HS-5 (cell line): ENCODE measurements at places on chromosomes 3 and 15.
A peak's percentile ranks its signal among the peaks of the same experiment; 100 is the strongest.

DNA sequence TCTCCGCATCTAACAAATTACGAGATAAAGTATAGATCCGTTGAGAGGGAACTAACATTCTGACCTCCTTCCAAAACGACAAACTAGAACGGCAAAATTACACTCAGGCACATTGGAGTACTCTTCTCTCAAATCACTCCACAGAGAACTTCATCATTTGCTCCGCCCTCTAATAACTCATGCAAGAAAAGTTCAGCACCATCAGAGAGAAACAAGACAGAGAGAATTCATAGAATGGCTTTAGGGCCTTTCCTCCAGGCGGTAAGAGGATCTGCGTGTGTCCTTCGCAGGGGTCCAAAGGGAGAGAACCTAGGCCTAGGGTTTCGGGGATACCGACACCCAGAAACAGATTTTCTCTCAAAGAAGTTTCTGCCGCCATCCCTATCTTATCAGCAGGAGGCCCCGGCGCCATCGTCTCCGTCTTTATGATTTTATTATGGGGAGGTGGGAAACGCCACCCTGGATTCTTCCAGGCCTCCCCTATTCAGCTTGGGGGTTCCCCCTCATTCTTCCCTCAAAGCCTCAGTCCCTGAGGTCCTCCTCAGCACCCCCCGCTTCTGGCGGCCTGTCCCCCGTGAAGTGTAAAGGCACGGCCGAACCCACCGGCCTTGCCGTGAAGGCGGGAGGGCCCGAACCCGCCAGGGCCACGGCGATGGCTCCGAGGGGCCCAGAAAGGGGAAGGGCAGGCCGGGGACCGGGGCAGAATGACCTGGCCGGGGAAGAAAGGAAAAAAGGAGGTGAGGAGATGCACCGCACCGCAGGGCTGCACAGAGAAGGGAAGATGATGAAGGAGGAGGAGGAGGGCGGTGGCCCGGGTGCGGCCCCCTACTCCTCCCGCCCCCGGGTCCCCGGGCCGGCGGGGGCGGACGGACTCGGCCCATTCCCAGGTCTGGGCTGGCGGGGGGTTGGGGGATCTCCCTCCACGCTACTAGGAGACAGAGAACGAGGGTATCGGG, 768 bp downstream of the UBXN7 start:
- peak; percentile 42 for DNase-seq

- DNase-seq = no peak
Measured at GRCh38 chr15:70762469-70763119, 764 bp downstream of the UACA start.

GRCh38 chr15:64930019-64930652, 18.4 kb downstream of the ANKDD1A start:
- DNase-seq = no peak

- DNase-seq = no peak
Measured at GRCh38 chr15:39498629-39499028, 82.2 kb upstream of the THBS1 start.

GRCh38 chr3:155481089-155481488, 187.6 kb upstream of the STRIT1 start:
- DNase-seq = no peak

DNA sequence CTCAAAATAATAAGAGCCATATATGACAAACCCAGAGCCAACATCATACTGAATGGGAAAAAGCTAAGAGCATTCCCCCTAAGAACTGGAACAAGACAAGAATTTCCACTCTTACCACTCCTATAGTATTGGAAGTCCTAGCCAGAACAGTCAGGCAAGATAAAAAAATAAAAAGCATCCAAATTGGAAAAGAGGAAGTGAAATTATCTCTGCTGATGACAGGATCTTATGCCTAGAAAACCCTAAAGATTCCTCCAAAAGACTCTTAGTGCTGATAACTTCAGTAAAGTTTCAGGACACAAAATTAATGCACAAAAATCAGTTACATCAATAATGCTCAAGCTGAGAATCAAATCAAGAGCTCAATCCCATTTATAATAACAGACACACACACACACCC, 45.9 kb upstream of the SLC2A2 start:
- DNase-seq = no peak

DNA sequence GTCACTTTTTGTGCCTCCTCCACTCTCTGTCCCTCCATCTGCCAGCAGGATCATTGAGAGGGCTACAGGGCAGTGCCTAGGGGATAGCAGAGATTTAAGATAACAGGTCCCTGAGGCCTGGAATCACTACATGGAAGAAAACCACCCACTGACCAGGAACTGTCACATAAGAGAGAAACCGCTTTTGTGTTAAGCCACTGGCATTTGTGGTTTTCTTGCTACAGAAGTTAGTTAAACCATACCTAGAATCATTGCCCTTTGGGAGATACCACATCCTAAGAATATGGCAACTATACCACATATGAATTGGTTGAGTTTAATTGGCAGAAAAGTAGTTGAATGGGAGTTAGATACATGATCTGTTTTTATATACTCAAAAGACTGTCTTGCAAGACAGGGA, 112.8 kb upstream of the LPP start:
- no peak for DNase-seq

GRCh38 chr15:67968564-67968963, 85.6 kb upstream of the PIAS1 start:
- no peak for DNase-seq

DNA sequence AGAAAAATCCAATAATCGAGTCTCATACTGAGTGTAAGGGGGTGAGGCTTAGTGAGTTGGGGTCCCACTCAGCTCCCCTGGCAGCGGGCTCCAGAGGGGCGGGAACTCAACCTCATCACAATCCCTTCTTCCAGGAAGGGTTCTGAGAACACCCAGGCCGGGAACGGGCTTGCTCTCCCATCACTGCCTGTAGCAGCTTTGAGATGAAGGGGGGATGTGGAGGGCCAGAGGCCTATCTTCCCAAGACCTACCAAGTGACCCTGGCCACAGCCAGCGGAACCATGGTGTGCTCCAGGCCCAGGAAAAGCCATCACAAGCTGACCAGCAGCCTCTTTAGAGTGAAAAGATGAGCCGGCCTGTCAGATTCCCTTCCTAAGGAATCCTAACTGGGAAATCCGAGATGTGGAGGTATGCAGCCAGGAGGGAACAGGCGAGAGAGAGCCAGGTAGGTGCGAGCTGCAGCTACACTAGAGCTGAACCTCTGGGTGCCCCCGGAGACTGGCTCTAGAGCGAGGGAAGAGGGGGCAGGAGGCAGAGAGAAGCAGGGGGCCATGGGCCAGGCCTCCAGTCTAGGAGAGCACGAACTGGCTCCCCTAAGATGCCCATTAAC, 18.5 kb downstream of the GRAMD2A start:
- no peak for DNase-seq

GRCh38 chr3:40847551-40847992, 322.8 kb downstream of the ZNF621 start:
- DNase-seq = no peak

GRCh38 chr3:28036599-28037575, 204.5 kb upstream of the CMC1 start:
- DNase-seq = no peak

DNA sequence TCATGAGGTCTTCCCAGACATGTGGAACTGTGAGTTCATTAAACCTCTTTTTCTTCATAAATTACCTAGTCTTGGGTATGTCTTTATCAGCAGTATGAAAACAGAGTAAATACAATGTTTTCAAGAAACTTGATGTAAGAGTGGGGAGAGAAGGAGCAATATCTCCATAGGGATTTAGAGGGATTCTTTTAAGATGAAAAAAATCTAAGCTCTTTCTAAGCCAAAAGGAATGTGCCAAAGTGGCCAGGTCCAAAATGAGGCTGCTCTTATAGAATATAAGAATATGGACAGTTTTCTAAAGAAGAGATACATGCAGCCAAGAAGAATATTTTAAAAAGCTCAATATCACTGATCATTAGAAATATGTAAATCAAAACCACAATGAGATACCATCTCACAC, 23.9 kb upstream of the RYK start:
- no peak for DNase-seq

- DNase-seq = no peak
Measured at GRCh38 chr3:126308394-126309125, 48.6 kb downstream of the KLF15 start.

DNA sequence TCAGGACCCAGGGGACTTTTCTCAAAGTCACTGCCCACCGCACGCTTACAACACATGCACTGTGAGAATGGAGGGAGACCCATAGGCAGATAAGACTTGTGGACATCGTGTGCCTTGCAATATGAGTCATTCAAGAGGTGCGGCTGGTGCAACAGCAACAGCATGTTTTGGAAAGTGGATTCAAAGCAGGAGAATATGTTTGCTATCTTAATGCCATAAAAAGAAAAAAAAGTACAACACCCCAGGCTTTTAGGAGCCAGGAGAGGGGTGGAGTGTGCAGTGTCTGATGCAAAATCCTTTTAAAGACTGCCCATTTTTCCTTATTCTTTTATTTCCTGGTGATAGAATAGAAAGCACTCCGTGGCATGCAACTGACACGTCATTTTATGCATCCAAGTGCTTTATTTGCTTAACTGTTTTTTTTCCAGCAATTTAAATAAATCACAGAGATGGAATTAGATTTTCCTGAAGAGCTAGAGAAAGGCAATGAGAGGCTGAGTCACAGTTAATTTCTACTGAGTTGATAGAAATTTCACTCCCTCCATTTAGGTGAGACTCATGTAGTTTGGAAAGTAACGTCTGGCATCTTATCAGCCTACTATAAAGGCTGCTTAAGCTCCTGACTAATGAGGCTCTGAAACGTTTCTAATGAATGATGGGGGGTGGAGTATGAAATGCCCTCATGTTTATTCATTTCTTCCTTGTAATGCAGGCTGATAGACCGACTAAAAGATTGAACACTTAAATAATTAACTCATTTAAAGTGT, 96.4 kb downstream of the NSUN3 start:
- DNase-seq = no peak

DNA sequence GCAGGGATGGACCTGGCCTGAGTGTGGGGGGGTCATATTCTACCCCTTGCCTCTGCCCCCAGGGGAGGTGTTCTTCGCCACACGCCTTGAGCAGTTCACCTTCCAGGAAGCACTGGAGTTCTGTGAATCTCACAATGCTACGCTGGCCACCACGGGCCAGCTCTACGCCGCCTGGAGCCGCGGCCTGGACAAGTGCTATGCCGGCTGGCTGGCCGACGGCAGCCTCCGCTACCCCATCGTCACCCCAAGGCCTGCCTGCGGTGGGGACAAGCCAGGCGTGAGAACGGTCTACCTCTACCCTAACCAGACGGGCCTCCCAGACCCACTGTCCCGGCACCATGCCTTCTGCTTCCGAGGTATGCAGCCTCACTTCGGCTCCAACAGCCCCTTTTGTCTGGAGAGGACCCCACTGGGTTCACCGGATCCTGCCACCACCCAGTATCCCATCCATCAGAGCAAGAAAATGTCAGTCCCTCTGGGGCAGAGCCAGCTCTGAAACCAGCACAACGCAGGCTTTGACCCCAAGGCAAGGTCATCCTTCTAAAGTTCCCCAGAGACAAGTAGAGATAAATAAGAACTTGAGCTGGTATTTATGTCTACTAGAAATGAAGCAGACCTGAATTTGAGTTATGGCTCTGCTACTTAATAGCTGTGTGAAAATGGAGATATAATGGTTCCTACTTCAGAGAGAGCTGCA, 45.8 kb downstream of the HAPLN3 start:
- DNase-seq = no peak

DNA sequence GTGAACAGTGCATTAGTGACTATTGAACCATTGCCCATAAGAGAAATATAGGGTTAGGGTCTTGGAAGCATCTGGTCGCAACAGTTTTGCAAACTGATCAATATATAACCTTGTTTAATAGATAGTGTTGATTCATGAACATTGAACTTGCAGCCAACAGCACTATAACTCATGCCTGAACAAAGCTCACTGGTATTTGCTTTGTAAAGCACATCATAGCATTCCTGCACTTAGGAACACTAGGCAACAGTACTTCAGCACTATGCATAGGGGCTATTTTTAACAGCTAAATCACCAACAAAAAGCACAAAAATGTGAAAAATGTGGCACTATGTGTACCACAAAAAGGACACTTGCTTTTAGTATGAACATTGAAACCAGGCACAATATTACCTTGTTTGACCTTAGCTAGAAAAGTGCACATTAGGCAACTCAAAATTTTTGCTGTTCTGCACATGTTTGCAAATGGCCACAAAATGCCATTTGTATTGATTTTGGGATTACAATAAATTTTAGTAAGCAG, 68.0 kb downstream of the OXNAD1 start:
- no peak for DNase-seq

GRCh38 chr3:13507570-13508339, 27.6 kb downstream of the HDAC11 start:
- DNase-seq = no peak

DNA sequence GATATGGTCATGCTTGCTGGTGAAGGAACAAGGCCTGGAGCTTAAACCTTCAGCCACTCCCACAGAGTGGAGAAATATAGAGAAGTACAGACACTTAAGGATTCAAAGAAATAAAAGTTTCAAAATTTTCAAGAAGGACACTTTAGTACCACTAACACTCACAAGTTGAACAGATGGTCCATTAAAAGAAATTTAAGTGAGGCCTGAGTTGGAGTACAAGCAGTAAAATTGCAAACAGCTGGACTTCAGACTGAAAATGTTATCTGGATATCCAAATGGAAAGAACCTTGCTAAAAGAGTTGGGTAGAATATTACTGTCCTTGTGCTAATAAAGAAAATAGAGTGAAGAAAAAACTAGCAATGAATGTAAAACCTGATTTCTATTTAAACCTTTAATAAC, 397.1 kb upstream of the KCNMB2 start:
- DNase-seq = no peak

DNA sequence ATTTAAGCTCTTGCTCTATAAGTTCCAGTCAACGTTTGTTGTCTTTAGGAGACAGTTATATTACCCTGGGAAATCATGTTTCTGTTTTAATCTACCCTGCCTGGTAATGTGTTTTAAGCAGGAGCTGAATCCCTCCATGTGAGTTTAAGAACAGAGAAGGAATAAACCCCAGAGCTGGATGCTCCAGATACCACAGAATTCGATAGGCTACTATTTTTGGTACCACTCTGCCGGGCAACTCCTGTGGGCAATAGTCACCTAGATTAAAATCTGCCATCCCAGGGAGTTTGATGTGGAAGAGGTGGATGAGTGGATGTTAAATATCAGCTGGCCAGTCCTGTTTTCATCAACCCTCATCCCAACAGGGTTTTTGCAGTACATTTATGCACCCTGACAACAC, 20.4 kb downstream of the NUDT16 start:
- no peak for DNase-seq

DNA sequence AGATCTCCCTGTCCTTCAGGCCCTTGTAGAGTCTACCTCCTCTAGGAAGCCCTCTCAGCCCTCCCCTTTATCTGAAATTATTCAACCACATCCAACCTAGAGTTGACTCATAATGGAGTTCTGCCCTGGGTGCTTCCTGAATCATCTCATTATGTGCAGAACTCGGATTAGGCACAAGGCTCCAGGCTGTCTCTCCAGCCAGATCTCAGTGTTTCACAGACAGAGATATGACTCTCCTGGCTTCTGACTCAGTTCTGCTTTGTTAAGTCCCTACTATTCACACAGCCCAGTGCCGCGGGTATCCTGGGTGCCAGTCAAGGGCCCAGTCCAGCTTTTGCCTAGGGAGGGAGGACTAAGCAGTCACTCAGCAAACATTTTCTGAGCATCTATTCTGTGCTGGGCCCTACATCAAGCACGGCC, 9.3 kb downstream of the STRA6 start:
- DNase-seq = peak; percentile 74

- peak; percentile 91 for DNase-seq
Measured at GRCh38 chr15:80489030-80489594, 84.9 kb downstream of the ARNT2 start.
